ENCODE measurements at places on chromosomes 4 and X.

DNA sequence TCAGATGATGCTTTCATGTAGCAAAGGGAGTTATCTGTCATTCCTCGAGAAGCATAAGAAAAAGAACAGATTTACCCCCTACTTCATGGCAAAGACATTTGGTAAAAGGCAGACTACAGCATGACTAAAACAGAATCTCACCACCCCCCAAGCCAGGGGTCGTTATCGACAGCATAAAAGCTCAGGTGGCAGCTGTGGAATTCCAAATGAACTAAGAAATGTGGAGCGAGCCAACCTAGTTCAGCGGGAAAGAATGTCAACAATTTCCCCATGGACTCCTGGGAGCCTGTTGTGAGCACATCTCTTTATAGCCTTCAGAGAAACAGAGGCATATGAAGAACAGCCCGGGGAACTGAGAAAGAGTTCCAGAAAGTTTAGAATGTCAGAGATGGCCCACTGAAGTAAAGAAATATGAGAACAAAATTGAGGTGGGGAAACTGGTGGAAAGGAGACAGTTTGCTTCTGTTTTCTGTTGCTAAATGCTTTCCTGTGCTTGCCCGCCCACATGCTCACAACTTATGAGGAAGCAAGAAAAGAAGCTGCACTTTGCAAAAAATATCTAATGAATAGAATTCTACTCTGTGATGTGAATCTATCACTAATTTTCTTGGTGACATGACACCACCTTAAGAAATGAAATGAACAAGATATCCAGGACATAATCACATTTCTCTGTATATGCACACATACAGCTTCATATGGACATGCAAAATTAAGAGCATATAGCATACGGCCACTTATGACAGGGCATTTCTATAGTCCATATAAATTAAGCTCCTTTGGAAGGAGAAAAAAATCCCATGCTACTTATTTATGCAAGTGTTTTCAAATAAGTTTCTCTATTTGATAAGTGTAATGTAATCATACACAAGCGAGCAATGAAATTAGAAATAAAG is 135.3 kb upstream of the MID1 start:
- peak; percentile 89 for DNase-seq
- peak overlapping the region; percentile 89 for H3K27ac ChIP-seq
- H3K27me3 ChIP-seq = no peaks in the 10 kb centered on the region

GRCh38 chrX:39309721-39310152 is 508.5 kb downstream of the MID1IP1 start:
- peaks cover 16% of the 10 kb centered on the region for H3K4me1 ChIP-seq
- H3K27me3 ChIP-seq = peaks cover 2% of the 10 kb centered on the region
- H3K36me3 ChIP-seq = no peaks in the 10 kb centered on the region
- H3K4me3 ChIP-seq = no peak overlapping the region
- peak; percentile 53 for DNase-seq
- H3K27ac ChIP-seq = peak overlapping the region; percentile 33

- no peak for DNase-seq
- no peaks in the 10 kb centered on the region for H3K27me3 ChIP-seq
- H3K4me3 ChIP-seq = no peak overlapping the region
- no peak overlapping the region for H3K27ac ChIP-seq
- no peaks in the 10 kb centered on the region for H3K4me1 ChIP-seq
Observed at GRCh38 chr4:112858751-112859150, 190.7 kb upstream of the ANK2 start.

DNA sequence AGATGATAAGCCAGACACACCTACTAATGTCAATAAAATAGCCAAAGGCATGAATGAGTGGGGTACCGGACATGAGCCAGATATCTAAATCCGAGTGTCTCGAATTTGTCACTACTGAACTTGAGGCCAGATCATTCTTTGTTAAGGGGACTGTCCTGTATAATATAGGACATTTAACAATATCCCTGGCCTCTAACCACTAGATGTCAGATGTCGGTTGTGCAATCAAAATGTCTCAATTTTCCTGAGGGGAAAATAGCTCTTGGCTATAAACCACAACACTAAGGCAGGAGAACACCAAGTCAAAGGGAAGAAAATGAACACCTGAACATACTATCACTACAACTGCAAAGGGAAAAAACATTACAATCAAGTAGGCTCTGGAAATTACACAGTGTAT is 154.5 kb downstream of the GPM6A start:
- no peak for DNase-seq
- H3K4me3 ChIP-seq = no peak overlapping the region
- H3K27ac ChIP-seq = no peak overlapping the region
- no peaks in the 10 kb centered on the region for H3K36me3 ChIP-seq
- no peaks in the 10 kb centered on the region for H3K4me1 ChIP-seq

DNA sequence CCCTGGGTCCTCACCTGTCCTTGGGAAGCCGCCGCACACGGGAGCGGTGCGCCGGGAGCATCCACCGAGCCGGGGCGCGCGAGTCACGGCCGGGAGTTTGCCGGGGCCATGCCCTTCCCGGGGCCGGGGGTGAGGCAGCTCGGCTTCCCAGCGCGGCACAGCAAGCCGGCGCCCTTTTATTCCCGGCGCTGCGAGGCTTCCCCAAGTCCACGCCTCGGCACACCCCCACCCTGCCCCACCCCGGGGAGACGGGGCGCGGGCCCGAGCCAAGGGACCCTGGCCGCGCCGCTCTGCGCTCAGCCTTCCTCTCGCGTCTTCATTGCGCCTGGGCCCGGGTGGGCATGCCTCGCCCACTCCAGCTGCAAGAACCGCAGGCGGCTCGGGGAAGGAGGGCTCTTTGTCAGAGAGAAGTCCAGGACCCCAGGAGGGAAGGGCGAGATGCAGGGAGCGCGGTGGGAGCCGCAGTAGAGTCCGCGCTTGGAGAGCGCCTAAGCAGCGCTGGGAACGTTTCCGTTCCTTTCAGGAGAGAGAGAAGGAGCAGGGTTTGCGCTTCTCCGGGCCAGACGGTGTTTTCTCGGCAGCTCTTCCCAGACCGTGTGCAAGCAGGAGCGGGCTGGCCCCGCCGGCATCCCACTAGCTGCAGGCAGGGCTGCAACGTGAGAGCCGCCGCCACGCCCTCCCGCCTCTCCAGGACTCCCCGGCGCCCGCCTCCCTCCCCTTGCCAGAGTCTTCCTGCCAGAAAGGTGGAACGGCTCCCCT is at the start of gene MXRA5:
Gene MXRA5, minus strand, starts transcription at position 152 of the 759 bp plus-strand sequence. CDS start 2,819 bp downstream, outside the sequence.
- peaks cover 2% of the 10 kb centered on the region for H3K4me1 ChIP-seq
- DNase-seq = peak; percentile 62
- H3K27me3 ChIP-seq = peaks cover 2% of the 10 kb centered on the region
- H3K36me3 ChIP-seq = no peaks in the 10 kb centered on the region
- peak within 1 kb of the TSS; percentile 54 for H3K4me3 ChIP-seq
- no peak within 1 kb of the TSS for H3K27ac ChIP-seq

- no peak overlapping the region for H3K4me3 ChIP-seq
- no peaks in the 10 kb centered on the region for H3K36me3 ChIP-seq
- DNase-seq = peak; percentile 13
- no peak overlapping the region for H3K27ac ChIP-seq
- H3K27me3 ChIP-seq = no peaks in the 10 kb centered on the region
Observed at GRCh38 chr4:124322234-124323065, 390.1 kb downstream of the ANKRD50 start.

DNA sequence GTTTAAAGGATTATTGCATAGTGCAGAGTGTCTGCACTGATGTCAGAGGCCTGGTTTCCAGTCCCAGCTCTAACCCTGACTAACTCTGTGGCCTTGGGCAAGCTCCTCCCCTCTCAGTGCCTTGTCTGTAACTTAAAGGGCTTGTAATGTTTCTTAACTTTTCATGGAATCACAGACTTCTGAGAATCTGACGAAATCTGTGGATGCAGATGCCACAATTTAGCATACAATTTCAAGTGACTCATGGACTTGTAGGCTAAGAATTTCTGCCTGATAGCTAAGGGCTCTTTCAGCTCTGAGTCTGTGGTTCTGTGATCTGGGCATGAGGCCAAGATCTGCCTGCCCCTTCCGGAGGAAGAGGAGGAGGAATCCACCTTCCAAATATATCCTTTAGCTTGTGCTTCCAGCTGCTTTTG is 236.9 kb downstream of the AR start:
- no peaks in the 10 kb centered on the region for H3K36me3 ChIP-seq
- peak overlapping the region; percentile 5 for H3K4me3 ChIP-seq
- peaks cover 10% of the 10 kb centered on the region for H3K4me1 ChIP-seq
- peak overlapping the region; percentile 53 for H3K27ac ChIP-seq
- no peaks in the 10 kb centered on the region for H3K27me3 ChIP-seq
- peak; percentile 96 for DNase-seq

DNA sequence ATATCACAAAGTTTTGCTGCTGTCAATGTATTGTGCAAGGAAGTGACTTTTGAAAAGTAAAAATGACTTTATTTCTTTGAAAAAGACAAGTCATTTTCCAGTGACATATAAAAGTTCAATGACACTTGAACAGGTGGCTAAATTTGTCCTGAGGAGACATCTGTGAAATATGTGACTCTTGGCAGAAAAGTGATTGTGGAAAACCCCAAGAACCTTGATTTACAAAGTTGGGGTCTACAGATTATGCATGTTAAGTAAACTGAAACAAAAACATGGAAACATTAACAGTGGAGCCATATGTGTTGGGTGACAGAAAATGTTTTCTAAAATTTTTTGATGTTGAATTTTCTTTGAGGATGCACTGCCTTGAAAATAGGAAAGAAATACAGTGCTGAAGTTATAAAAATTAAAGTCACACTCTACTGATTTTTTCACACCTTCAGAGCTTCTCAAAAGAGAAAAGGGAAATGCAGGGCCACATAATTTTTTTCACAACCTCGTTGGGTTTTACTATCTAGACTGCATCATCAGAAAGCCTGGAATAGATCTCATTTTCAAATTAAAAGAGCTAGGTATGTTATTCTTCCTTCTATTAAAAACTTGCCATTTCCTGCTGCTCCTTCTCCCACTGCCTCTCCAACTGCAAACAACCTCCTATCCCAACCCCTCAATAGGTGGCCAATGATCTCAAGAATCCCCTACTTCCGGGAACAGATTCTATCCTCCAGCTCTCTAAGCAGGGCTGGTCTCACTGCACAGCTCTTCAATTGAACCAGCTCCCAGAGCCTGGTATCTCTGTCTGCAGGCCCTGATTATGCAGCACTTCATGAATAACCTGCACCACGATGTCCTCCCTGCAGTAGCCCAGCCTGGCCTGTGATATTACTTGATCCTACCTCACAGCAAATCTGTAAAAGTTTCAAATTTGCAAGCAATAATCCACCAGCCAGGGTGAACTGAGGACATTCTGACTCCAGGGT is 570.8 kb upstream of the CPEB2 start:
- no peaks in the 10 kb centered on the region for H3K4me1 ChIP-seq
- H3K27ac ChIP-seq = no peak overlapping the region
- H3K27me3 ChIP-seq = no peaks in the 10 kb centered on the region
- no peak for DNase-seq
- no peaks in the 10 kb centered on the region for H3K36me3 ChIP-seq
- H3K4me3 ChIP-seq = no peak overlapping the region

GRCh38 chr4:158578476-158578875 is 56.8 kb downstream of the RXFP1 start:
- no peak overlapping the region for H3K4me3 ChIP-seq
- DNase-seq = peak; percentile 14
- no peaks in the 10 kb centered on the region for H3K4me1 ChIP-seq
- H3K27me3 ChIP-seq = no peaks in the 10 kb centered on the region

- no peaks in the 10 kb centered on the region for H3K4me1 ChIP-seq
- no peaks in the 10 kb centered on the region for H3K36me3 ChIP-seq
- H3K27ac ChIP-seq = no peak overlapping the region
- H3K27me3 ChIP-seq = no peaks in the 10 kb centered on the region
- DNase-seq = peak; percentile 67
Observed at GRCh38 chrX:41265615-41266014, 68.3 kb upstream of the DDX3X start.

DNA sequence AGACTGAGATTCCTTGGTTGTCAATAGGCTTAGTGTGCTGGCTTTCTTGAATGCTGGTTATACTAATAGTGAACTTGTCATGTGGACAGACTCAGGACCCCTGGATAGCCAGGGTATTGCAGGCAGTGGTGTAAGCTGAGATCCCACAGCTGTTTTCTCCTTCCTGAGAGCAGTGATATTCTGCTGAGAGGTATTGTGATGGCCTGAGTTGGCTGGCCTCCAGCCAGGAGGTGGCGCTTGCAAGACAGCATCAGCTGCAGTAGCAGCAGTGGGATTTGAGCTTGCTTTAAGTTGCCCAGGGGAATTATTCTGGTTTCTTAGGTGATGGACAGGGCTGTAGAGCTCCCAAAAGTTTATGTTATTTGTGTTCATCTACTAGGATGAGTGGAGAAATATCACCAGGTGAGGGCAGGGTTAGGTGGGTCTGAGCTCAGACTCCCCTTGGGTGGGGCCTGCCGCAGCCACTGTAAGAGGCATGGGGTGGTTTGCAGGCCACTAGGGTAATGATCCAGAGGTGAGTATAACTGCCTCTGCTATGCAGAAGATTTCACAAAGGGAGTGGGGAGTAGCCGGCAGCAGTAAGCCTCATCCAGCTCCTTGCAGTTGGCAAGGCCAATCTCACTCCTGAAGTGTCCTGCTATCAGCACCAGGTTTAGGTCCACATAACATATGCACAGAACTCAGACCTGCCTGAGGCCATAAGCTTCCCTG is 66.2 kb downstream of the IL15 start:
- no peaks in the 10 kb centered on the region for H3K4me1 ChIP-seq
- no peak for DNase-seq
- no peaks in the 10 kb centered on the region for H3K36me3 ChIP-seq

DNA sequence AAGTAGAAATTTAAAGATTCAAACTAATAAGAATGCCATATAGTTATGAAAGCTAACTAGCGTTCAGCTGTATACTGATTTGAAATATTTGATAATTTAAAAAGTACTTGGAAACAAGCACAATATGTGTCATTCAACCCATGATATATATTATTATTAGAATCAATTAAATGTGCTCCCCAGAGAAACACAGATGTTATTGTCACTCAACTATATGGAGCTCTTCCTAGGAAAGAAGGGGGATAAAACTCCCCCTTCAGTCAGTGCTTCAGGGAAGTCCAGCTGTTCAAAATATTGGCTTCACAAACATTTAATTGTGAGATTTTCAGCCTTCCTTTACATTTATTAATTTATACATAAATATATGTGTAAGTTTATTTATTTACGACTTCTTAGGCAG is 135.9 kb downstream of the SLC4A4 start:
- peaks cover 2% of the 10 kb centered on the region for H3K36me3 ChIP-seq
- H3K27ac ChIP-seq = no peak overlapping the region
- DNase-seq = no peak
- no peaks in the 10 kb centered on the region for H3K27me3 ChIP-seq
- H3K4me1 ChIP-seq = peaks cover 10% of the 10 kb centered on the region
- H3K4me3 ChIP-seq = no peak overlapping the region

DNA sequence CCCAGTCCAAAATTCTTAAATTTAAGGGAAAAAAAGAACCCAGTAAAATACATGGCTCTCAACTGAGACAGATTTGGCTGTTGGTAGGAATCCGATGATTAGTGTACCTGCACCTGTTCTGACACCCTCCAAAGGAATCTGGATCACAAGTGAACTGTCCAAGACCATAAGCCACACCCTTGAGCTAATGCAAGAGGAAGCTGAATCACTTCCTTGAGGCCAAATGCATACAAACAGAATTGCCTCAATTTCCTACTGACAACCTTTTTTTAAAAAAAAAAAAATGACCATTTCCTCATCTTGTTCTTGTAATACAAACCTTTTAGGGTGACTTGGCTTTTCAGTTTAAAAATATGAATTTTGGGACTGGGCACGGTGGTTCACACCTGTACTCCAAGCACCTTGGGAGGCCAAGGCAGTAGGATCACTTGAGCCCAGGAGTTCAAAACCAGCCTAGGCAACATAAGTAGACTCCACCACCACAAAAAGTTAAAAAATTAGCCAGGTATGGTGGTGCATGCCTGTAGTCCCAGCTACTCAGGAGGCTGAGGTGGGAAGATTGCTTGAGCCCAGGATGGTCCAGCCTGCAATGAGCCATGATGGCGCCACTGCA is 10.7 kb upstream of the FBXL5 start:
- H3K27ac ChIP-seq = no peak overlapping the region
- H3K4me1 ChIP-seq = peaks cover 7% of the 10 kb centered on the region
- H3K27me3 ChIP-seq = no peaks in the 10 kb centered on the region
- no peak overlapping the region for H3K4me3 ChIP-seq
- peak; percentile 45 for DNase-seq
